ENCODE measurements at places on chromosomes 6 and 20.

DNA sequence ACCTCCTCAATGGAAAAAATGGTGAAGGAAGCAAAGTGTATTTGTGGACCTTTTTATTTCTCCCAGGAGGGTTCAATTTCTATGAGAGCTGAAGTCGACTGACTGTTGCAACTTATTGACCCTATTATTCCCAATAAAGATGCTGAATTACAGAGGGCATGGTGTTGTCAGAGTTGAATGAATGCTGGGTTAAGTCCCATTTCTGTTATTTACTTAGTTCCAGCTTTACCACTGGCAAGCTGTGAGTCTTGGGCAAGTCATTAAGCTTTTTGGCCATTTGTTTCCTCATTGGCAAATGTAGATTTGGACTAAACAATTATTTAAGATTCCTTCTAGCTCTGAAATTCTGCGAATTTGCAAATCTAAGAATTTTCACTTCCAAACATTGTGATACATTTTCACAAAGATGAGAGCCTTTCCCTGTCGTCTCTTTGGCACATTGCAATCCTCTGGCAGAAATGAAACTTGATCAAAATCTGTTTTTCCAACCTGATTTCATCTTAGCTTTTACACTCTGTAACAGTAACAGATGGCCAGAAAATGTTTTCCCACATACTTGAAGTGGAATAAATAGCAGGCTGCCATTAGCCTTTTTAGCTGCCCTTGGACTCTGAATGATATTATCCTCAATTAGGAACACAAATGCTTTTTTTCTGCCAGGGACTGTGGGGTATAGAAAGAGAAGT is 21.3 kb downstream of the BLTP3A start:
- no peak for DNase-seq

GRCh38 chr6:34178357-34179105 is 32.6 kb upstream of the GRM4 start:
- no peak for DNase-seq

GRCh38 chr6:138571181-138571580 is 71.9 kb upstream of the NHSL1 start:
- no peak for DNase-seq

- DNase-seq, result peak; percentile 64
These were observed 32.6 kb downstream of the C6orf15 start for GRCh38 chr6:31079656-31080261.

GRCh38 chr6:24486065-24486464 is 3.3 kb downstream of the GPLD1 start:
- no peak for DNase-seq

GRCh38 chr6:84977363-84977705 is 212.9 kb upstream of the TBX18 start:
- no peak for DNase-seq

DNA sequence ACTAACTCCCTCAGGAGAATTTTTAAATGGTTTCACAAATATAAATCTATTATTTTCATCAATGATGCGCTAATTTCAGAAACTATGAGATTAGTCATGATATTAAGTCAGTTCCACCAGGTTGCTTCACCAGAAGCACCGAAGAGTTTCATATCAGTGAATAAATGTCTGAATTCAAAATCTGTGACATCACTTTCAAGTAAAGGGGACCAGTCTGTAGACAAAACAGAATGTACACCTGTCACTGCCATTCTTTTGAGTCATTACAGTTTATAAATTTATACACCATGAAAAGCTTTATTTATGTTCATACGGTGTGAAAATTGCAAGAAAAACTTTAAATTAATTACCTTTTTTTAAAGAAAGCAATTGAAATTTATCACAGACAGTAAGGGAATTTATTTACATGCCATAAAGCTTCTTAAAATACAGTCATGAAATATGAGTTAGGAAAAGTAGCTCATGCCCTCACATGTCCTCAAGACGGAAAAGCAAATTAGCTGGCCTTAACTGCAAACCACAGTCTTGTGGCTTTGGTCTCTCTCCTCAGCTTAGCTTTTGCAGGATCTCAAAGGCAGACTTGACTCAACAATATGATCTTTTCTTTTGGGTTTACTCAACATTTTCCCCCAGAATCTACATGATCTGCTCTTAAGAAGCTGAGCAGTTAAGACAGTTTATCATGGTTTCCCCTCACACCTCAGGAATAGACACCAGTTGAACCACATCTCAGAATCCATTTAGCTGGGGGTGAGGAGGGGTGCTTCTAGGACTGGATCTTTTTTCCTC is 177.7 kb upstream of the MCHR2 start:
- DNase-seq, result no peak

GRCh38 chr6:142695016-142695415 is 250.0 kb downstream of the HIVEP2 start:
- no peak for DNase-seq

GRCh38 chr20:12984069-12984765 is 24.6 kb upstream of the SPTLC3 start:
- no peak for DNase-seq

DNA sequence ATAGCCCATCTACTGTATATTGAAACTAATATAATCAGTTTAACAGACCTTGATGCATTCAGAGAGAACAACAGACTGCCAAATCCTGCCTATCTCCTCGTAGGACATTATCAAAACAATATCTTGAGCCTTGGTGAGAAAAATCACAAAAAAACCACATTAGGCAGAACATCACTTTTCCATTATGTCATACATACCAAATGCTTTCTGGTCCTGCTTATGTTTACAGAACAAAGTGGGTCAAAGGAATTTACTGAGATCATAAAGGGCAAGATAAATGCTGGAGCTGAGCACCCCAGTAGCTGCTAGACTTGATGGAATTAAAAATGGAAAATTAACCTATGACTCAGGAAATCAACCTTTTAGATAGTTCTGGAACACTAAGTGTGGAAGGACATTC is 195.3 kb upstream of the KCNK16 start:
- no peak for DNase-seq

- DNase-seq, result no peak
These were observed 25.0 kb downstream of the TMEM242 start for GRCh38 chr6:157298216-157298724.

- no peak for DNase-seq
These were observed 14.5 kb downstream of the COL9A3 start for GRCh38 chr20:62831361-62831788.

DNA sequence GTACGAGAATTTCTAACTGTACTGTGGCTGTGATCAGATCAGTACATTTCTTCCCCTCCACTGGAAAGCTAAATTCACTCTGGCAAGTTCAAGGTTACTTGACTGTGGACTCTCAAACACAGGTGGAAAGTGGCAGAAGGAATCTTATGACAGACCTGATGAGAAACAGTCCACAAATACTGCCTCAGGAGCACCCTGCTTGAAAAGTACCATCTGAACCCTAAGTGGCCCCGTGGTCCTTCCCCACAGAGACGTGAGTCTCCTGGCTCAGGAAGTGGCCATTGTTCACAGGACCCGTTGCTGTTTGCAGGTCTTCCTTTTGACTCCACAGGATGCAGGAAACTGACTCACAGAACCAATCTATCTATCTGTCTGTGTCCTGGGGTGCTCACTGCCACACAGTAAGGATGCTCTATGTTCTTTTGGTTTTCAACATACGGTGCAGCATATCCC is 47.5 kb upstream of the NHSL1 start:
- peak; percentile 10 for DNase-seq

DNA sequence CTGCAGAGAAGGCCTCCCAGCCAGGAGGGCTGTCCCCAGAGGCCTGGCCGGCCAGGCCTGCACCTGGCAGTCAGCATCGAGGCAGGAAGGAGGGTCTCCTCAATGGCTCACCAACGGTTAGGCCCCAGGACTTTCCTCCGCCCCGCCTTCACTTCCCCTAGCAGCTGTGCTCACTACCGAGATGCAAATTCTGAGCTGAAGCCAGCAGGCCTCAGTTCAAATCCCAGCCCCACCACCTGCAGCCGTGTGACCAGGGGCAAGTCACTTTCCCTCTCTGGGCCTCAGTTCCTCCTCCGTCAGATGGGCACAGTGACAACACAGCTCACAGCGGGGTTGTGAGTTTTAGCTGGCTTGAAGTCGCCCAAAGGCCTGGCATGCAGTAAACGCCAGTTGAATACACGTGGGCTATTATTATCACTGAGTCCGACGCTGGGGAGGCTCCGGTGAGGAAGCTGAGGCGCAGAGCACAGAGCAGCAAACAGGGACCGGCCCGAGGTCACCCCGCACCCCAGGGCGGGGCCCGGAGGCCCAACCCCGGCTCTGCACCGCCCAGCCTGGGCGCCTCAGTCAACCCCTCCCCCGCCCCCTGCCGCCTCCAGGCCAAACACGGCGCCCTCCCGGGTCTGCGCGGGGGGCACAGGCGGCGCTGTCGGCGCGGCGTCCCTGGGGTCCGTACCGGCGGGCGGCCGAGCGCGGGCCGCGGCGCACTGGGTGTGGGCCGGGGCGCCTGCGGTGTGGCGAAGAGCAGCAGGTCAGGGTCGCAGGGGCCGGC is 671 bp downstream of the E2F1 start:
- peak; percentile 86 for DNase-seq

DNA sequence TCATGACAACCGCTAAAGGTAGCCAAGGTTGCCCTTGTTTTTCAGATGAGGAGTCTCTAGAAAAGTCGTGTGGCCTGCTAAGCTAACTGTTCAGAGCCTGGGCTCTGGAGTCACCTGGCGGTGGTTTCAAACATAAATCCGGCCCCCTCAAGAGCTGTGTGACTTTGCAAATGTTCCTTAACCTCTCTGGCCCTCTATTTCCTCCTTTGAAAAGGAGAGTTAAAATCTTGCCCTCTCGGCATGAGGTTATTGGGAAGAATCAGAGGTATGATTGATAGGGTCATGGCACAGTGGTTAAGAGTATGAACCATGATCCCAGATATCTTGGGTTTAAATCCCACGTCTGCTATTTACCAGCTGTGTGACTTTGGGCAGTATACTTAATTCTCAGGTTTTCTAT is 5.6 kb upstream of the LBP start:
- DNase-seq, result no peak

- no peak for DNase-seq
These were observed 700.7 kb downstream of the EPM2A start for GRCh38 chr6:145034664-145035063.

- DNase-seq, result no peak
These were observed 165.9 kb downstream of the SASH1 start for GRCh38 chr6:148508401-148509041.

DNA sequence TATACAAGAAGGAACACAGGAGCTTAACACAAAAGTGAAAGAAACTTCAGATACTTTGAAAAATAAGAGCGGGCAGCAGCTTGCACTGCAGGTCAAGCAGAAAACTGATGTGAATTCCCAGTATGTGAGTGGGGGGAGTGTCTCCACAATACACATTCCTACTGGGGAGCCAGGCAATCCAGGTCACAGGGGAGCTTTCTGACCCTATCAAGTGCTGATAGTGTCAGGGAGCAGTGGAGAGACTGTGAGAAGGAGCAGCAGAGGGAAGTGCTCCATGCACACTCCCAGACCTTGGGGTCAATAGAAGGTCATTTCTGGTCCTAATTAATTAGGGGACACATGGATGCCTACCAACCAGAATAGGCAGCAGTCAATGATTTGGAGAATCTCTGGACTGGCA is 59.4 kb downstream of the PDSS2 start:
- no peak for DNase-seq

Measured in GM20000 (cell line).